ENCODE measurements at places on chromosomes 13 and 19. TPM values are rescaled to one million over a fixed set of nuclear protein-coding genes. Genes with fewer than 3 reads are reported as not detected.

- DNase-seq, result no peak
- no peaks in the 10 kb centered on the region for H3K36me3 ChIP-seq
- H3K27me3 ChIP-seq, result peaks cover 4% of the 10 kb centered on the region
- no peak overlapping the region for H3K27ac ChIP-seq
These were observed 3.7 kb downstream of the RUBCNL start for GRCh38 chr13:46383383-46383782.

GRCh38 chr19:46295401-46296201, 1.2 kb upstream of the HIF3A start:
- no peaks in the 10 kb centered on the region for H3K36me3 ChIP-seq
- H3K4me1 ChIP-seq, result peaks cover 26% of the 10 kb centered on the region
- no peak overlapping the region for H3K27ac ChIP-seq
- DNase-seq, result no peak

GRCh38 chr19:33507021-33507956, 14.3 kb downstream of the PEPD start:
- no peaks in the 10 kb centered on the region for H3K4me1 ChIP-seq
- H3K27me3 ChIP-seq, result no peaks in the 10 kb centered on the region
- no peaks in the 10 kb centered on the region for H3K36me3 ChIP-seq
- H3K4me3 ChIP-seq, result no peak overlapping the region
- 0 out of 2 replicates have a peak overlapping the region, but pooled peaks have one; percentile 1 for H3K27ac ChIP-seq

- peak; percentile 75 for DNase-seq
- H3K36me3 ChIP-seq, result no peaks in the 10 kb centered on the region
- H3K27ac ChIP-seq, result no peak overlapping the region
These were observed 25.1 kb downstream of the TMPRSS9 start for GRCh38 chr19:2385053-2385721.

GRCh38 chr13:106533943-106534638, 1.4 kb downstream of the EFNB2 start:
- H3K36me3 ChIP-seq, result no peaks in the 10 kb centered on the region
- H3K27ac ChIP-seq, result no peak overlapping the region
- DNase-seq, result peak; percentile 72
- peak overlapping the region; percentile 84 for H3K4me3 ChIP-seq
- H3K27me3 ChIP-seq, result no peaks in the 10 kb centered on the region
- H3K4me1 ChIP-seq, result peaks cover 12% of the 10 kb centered on the region

DNA sequence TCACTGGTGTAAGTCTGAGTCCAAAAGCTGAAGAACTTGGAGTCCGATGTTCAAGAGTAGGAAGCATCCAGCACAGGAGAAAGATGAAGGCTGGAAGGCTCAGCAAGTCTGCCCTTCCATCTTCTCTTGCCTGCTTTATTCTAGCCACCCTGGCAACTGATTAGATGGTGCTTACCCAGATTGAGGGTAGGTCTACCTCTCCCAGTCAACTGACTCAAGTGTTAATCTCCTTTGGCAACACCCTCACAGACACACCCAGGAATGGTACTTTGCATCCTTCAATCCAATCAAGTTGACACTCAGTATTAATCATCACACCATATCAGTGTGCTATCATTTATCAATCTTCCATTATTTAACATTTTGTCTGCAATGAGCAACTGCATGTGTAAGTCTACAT, 223.5 kb downstream of the GPC5 start:
- no peaks in the 10 kb centered on the region for H3K27me3 ChIP-seq
- no peak for DNase-seq
- no peaks in the 10 kb centered on the region for H3K4me1 ChIP-seq
- no peak overlapping the region for H3K4me3 ChIP-seq
- no peak overlapping the region for H3K27ac ChIP-seq

- H3K27ac ChIP-seq, result no peak overlapping the region
- H3K4me3 ChIP-seq, result no peak overlapping the region
These were observed 1.5 kb upstream of the MYO1F start for GRCh38 chr19:8578642-8579265.

- peak overlapping the region; percentile 86 for H3K4me3 ChIP-seq
- H3K4me1 ChIP-seq, result no peaks in the 10 kb centered on the region
- no peaks in the 10 kb centered on the region for H3K27me3 ChIP-seq
- no peak for DNase-seq
- peak overlapping the region; percentile 96 for H3K27ac ChIP-seq
These were observed 917 bp upstream of the CLPTM1 start for GRCh38 chr19:44954278-44954648.

- no peaks in the 10 kb centered on the region for H3K27me3 ChIP-seq
- 0 out of 2 replicates have a peak overlapping the region, but pooled peaks have one; percentile 88 for H3K4me3 ChIP-seq
- H3K27ac ChIP-seq, result no peak overlapping the region
- no peaks in the 10 kb centered on the region for H3K4me1 ChIP-seq
These were observed 2.5 kb downstream of the NFKBID start for GRCh38 chr19:35897706-35898451.

Gene IGFL1
- total RNA-seq, result not detected

Gene TMC4
- 5.5 TPM for total RNA-seq

Gene DMKN
- 286 TPM for total RNA-seq

Gene LILRA5
- not detected for total RNA-seq
